ENCODE measurements at places on chromosomes 16 and 17.

- DNase-seq, result no peak
Observed at GRCh38 chr17:58262149-58262548, 18.6 kb downstream of the MPO start.

GRCh38 chr17:46772475-46773220, 45.8 kb downstream of the WNT3 start:
- DNase-seq, result no peak

GRCh38 chr17:69916761-69917160, 158.3 kb upstream of the KCNJ16 start:
- no peak for DNase-seq

GRCh38 chr16:27365142-27366089, 36.6 kb upstream of the IL21R start:
- DNase-seq, result no peak
